ENCODE measurements at places on chromosomes 3 and 15.
A peak's percentile ranks its signal among the peaks of the same experiment; 100 is the strongest.

GRCh38 chr3:6531153-6531552, 329.8 kb upstream of the GRM7 start:
- DNase-seq = no peak

GRCh38 chr3:52779011-52779836, 1.8 kb downstream of the ITIH1 start:
- DNase-seq = no peak

- no peak for DNase-seq
Measured at GRCh38 chr3:42544492-42545283, 37.1 kb downstream of the SEC22C start.

GRCh38 chr3:43104660-43105595, 951 bp downstream of the POMGNT2 start:
- DNase-seq = no peak

GRCh38 chr3:175207361-175207760, 348.2 kb downstream of the NAALADL2 start:
- DNase-seq = no peak

DNA sequence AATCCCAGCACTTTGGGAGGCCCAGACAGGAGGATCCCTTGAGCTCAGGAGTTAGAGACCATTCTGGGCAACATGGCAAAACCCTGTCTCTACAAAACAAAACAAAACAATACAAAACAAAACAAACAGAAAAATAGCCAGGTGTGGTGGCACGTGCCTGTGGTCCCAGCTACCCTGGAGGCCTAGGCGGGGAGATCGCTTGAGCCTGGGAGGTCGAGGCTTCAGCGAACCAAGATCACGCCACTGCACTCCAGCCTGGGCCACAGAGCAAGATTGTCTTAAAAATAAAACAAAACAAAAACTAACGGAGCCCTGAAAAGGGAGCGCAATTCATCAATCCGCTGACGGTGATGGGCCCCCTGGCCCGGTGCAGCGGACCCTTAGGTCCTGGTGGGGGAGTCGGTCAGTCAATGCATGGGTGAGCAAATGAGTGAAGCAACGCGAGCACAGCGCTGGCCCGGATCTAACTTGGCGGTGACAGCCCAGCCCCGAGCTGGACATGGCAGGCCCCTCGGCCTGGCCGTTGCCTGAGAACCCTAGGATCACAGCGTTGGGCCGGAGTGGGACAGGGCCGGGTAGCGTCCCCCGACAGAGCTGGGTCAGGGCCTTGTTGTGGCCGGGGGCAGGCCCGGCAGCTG, 52.4 kb upstream of the BLM start:
- DNase-seq = no peak

- no peak for DNase-seq
Measured at GRCh38 chr15:75107516-75107907, 84.1 kb downstream of the PPCDC start.

GRCh38 chr3:28575100-28575745, 226.6 kb upstream of the AZI2 start:
- DNase-seq = no peak

DNA sequence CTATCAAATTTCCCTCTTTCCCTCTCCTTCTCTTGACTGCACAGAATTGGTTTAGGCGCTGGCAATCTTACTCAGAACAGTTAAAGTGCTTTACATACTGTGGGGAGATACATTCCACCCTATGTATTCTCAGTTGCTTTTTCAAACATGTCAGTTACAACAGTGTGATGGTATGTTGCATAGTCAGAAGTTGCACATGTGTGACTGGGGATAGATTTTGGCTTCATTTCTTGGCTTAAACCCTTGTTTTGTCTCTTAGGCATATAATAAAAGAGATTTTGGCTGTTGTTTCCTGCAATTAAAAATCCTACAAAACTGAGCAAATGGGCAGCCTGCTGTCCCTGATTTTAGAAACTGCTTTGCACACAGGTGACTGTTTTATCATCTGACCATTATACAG, 86.7 kb downstream of the PIK3R4 start:
- DNase-seq = no peak

GRCh38 chr3:8875836-8876235, 87.4 kb downstream of the RAD18 start:
- no peak for DNase-seq

GRCh38 chr3:2985479-2985878, 124.7 kb downstream of the IL5RA start:
- no peak for DNase-seq

DNA sequence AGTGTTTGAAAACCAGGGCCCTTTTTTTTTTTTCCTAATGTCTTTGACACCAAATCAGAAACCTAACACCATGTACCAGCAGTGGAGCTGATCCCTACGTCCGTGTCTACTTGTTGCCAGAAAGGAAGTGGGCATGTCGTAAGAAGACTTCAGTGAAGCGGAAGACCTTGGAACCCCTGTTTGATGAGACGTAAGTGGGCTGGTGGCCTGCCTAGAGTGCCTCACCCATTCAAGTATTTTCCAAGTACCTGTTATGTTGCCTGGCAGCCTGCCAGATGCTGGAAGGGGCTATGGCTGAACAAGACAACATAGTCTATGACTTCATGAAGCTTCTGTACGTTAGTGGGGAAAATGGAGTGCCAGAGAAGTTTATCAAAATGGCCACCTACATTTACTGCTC, 39.7 kb downstream of the ESYT3 start:
- DNase-seq = no peak

- no peak for DNase-seq
Measured at GRCh38 chr15:58582160-58582559, 150.4 kb downstream of the LIPC start.

GRCh38 chr3:141080431-141080830, 29.3 kb downstream of the SPSB4 start:
- no peak for DNase-seq

DNA sequence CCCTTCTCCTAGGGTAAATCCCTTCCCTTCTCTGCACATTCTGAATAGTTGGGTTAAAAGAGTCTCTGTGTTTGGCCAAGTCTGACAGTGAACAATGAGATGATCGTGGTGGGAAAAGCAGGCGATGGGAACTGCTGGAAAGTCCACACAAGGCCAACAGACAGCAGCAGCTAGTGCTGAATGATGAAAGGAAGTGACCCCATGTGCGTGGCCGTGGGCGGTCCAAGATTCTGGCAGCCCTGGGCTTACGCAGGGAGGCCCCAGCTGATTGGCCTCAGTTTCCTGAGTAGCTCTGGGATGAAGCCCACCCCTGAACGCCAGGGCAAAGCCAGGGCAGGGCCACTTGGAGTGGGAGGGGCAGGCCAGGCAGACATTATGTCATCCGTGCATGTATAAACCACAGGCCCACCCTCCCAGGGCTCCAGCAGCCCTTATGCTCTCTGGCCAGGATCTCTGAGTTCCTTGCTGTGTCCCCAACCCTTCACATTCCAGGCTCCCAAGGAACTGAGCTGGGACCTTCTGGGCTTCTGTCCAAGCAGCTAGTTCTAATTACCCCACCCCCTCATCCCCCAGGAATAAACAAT, 57.8 kb downstream of the CDC25A start:
- DNase-seq = no peak

GRCh38 chr3:118859950-118860349, 174.7 kb downstream of the IGSF11 start:
- DNase-seq = no peak

GRCh38 chr3:14836049-14836468, 17.3 kb downstream of the FGD5 start:
- DNase-seq = no peak

DNA sequence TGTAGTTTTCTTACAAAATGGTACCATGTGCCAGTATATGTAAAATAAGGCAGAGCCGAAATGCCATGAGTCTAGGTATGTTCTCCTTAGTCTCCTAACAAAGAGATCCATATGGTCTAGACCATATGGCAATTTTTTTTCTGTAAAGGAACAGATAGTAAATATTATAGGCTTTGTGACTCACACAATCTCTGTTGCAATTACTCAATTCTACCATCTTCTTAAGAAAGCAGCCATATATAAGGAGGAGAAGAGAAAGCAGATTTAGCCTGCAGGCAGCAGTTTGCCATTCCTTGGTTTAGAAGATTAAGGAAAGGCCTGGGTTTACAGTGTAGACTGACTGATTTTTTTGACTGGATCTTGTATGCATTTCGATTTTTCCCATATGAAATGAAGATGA, 16.3 kb upstream of the BBX start:
- DNase-seq = no peak

- DNase-seq = no peak
Measured at GRCh38 chr15:73578026-73578425, 55.2 kb downstream of the NPTN start.

DNA sequence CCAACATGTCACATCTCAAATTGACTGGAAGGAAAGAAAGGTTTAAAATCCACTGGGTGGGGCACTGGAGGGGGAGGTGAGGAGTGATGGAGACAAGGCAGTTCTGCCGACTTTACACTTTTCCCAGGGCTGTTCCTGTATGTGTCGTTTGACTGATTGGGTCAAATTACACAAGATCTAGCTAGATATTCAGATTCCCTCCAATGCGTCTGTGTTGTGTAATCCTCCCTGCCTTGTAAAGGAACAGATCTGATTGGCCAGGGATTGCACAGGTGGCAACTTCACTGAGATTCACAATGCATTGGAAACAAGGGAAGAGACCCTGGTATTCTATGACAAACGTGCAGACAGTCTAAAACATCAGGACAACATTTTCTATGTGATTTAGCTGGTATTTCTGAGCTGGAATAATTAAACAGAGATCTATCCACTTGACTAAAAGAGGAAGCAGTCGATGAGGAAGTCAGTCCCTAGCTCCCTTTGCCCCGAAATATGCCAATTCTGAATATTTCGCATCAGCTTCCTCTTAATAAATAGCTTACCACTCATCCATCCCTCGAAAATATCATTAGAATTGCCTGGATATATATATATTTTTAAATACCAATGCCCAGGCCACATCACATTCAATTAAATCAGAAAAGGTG, 312.9 kb downstream of the RORA start:
- DNase-seq = no peak

DNA sequence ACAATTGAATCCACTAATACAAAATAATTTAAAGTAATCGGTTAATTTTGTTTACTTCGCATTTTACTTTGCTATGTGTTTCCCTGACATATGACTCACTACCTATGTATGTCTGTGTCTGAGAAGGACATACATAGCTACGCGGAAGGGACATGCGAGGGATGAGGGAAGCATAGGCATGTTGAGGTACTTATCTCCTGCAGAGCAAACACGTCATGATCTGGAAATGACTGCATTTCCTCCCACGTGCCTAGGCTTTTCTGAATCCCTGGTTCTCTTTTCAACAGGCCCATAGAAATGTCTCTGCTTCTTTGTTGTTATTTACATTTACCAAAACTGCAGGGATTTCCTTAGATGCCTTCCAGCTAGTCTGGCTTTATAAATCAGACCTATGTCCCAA, 27.5 kb downstream of the ALCAM start:
- DNase-seq = peak; percentile 81

GRCh38 chr15:64746356-64746755, 29.0 kb downstream of the RBPMS2 start:
- no peak for DNase-seq

- no peak for DNase-seq
Measured at GRCh38 chr15:47843124-47843663, 125.9 kb downstream of the SEMA6D start.

- no peak for DNase-seq
Measured at GRCh38 chr3:12898965-12899755, 57.8 kb upstream of the RPL32 start.

- no peak for DNase-seq
Measured at GRCh38 chr15:43483297-43484128, 9.4 kb downstream of the TP53BP1 start.

GRCh38 chr3:124967964-124968363, 33.4 kb upstream of the MUC13 start:
- DNase-seq = no peak

DNA sequence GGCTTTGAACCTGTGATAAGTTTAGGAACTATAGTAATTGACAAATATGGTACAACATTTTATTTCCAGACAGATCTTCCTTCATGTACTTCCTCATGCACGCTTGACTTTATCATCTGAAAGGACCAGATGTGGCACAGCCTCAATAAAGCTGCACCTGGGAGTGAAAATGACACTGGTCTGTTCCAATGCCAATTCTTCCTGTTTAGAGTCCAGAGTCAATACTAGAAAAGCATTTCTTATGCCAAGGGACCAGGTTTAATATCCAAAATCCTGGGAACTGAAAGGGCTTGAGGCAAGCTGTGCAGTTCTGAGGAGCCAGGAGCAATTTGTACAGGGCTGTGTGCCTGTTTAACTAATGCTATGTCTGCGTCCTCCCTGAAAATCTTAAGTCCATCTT, 15.3 kb downstream of the DPH6 start:
- no peak for DNase-seq

DNA sequence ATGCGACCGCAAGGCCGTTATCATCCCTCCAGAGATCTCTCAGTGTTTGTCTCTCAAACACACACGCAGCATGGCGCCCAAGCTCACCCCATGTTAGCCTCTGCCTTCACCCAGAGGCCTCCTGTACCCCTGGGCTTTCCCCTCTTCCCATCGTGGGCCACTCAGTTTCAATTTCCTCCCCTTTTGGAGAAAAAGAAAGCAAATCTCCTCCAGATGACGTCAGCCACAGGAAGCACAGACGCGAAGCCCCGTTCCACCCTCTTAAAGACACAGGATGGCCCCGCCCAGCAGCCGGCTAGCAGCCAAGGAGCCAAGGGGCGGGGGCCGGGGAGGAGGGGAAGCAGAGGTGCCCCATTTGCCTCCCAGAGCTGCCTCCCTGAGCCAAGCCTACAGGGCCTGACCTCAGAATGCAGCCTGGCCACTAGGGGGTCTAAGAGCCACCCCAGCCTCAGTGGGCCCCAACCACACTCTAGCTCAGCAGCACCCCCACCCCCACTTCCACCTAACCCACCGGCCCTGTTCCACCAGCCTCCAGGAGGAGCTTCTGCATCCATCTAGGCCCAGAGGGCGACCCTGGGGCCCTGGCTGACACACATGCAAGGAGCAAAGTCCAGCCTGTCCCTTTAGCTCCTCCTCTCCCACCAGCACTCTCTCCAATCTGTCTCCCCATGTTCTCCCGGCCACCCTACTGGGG, 26.5 kb downstream of the ATRIP start:
- DNase-seq = peak; percentile 93

GRCh38 chr15:40079456-40079855, 29.2 kb downstream of the BMF start:
- no peak for DNase-seq

GRCh38 chr3:156174229-156174847, 54.0 kb downstream of the KCNAB1 start:
- DNase-seq = peak; percentile 46

- no peak for DNase-seq
Measured at GRCh38 chr3:70531063-70531657, 218.7 kb upstream of the MDFIC2 start.

DNA sequence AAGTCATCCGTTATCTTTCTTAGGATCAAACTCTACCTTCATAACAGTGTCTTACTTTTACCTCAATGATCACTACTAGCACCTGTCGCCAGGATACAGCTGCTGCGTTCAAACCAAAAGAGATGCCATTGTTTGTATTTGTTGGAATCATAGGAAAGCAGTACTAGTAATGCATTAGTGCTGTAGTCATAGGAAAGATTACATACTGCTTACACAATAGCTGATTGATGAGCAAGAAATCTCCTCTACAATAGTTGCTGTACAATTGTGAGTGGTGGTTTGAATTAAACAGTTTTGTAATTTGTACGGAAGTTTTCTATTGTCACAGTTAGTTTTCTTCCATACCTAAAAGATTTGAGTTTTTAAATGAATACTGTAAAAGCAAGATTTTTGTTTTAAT, 21.4 kb downstream of the ACAP2 start:
- DNase-seq = no peak
